Nucleus accumbens (tissue), 56 donors: ENCODE measurements at places on chromosomes 1 and 21.

- no peak for DNase-seq
Observed at GRCh38 chr1:175269151-175269550, 76.6 kb upstream of the KIAA0040 start.

- no peak for DNase-seq
Observed at GRCh38 chr1:33338048-33338439, 17.1 kb upstream of the A3GALT2 start.

DNA sequence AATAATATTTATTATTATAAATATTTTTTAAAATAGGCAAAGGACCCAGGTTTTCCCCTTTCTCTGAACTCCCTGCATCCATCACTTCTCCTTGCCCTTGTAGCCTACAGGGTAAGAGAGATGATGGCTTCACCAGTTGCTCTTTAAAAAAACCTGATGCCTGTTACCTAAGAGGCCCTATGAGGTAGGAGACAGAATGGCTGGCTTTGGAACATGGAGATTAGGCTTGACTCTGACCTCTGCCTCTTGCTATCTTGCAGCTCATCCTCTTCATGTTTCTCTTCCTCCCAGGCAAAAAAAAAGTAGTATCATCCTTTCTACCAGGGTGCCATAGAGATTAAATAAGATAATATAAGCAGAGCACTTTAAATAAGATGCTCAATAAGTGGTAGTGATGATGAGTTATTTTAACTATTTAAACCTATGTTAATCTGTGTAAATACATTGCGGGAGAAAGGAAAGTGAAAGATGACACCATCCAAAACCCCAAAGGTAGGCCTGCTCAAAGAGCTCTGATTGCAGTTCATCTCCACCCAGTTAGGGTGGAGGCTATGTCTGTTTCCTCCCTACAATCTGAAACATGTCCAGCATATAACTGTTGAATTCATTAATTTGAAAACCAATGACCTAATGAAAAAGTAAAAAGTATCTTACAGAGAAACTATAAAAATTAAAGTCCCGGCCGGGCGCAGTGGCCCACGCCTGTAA, 51.8 kb downstream of the RGS2 start:
- DNase-seq = no peak

GRCh38 chr1:247746391-247746935, 1.5 kb downstream of the OR14A2 start:
- no peak for DNase-seq

DNA sequence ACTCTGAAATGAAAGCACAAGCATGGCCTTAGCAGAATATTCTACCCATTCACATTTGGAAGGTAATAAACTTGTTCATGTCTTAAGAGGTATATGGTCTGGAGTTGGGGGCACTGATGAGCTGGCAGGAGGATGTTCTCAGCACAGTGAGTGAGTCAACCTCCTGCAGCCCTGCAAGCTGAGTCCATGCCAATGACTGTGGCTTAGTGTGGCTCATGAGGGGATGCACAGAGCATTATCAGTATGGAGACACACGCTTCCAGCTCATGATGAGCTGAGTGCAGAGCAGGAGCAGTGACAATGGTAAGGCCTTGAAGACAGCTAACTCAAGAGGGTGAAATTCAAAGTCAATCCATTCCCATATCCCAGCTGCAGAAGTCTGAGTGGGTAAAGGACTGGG, 102.3 kb downstream of the TNFSF18 start:
- no peak for DNase-seq

DNA sequence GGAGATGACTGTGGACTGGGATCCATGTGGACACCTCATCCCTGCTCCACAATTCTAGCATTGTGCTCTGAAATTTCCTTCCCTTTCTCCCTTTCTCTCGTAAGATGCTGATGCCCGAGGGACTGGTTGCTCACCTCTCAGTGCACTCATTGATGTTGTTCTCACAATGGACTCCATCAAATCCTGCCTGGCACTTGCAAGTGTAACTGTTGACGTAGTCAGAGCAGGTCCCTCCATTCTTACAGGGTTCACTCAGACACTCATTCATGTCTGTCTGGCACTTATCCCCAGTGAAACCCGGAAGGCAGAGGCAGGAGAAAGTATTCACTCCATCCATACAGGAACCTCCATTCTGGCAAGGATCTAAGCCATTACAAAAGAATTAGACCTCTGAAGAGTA, 45.1 kb upstream of the ADAM30 start:
- no peak for DNase-seq

- DNase-seq = no peak
Observed at GRCh38 chr1:112520166-112520565, 11.4 kb downstream of the WNT2B start.

- no peak for DNase-seq
Observed at GRCh38 chr1:67214420-67215174, 48.3 kb downstream of the IL23R start.

DNA sequence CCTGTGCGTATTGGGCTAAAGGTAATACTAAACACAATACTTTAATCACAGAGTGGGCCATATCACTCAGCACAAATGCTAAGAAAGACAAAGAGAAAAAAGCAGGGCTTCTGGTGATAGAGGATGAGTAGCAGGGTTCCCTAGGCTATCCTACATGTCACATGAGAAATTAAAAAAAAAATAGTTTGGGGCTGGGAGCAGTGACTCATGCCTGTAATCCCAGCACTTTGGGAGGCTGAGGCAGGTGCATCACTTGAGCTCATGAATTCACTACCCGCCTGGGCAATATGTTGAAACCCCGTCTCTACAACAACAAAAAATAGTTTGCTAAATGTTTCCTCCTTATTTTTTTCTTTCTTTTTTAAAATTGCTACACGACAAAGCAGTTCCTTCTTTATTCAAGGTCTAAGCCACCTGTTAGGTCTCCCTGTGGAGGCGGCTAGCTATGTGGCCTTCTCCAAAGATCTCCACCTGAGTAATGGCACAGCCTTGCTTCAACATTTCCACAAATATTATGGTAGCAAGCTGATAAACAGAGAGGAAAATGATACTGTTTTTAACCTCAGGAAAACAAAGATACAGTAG, 1.5 kb downstream of the ENSA start:
- DNase-seq = no peak

DNA sequence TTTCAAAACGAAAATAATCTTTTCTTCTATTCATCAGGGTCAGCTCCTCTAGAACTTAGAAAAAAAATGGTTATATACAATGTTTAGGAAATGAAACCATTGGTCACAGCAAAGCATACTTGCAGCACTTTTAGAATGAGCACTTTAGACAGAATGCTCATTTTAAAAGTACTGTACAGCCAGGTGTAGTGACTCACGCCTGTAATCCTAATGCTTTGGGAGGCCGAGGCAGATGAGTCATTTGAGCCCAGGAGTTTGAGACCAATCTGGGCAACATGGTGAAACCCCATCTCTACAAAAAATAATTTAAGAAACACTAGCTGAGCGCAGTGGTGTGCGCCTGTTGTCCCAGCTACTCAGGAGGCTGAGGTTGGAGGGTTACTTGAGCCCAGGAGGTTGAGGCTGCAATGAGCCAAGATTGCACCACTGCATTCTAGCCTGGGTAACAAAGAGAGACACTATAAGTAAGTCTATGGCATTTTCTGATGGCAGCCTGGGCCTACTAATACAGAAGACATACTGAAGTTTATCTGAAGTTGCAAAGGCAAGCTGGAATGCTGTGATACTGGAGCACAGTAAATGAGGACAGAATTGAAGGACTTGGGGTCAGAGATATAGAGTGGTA, 48.9 kb upstream of the ZNF326 start:
- no peak for DNase-seq

DNA sequence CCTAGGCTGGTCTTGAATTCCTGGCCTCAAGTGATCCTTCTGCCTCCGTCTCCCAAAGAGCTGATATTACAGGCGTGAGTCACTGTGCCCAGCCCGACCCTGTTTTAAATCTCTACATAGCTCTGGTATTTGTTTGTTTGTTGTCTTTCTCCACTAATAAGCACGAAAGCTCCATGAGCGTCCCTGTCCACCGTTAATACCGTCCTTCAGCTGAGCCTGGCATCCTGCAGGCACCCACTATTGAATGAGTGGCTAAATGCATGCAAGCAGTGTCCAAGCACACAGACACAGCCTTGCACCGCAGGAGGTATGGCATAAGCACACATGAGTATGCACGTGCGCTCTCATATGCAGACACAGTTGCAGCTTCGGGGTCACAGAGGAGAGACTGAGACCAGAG, 4.5 kb upstream of the COL16A1 start:
- no peak for DNase-seq

GRCh38 chr1:20351911-20352701, 61.4 kb downstream of the VWA5B1 start:
- no peak for DNase-seq
